ENCODE measurements at places on chromosomes 5 and 9.

- no peak for DNase-seq
Measured at GRCh38 chr9:15192856-15193255, 114.2 kb downstream of the TTC39B start.

DNA sequence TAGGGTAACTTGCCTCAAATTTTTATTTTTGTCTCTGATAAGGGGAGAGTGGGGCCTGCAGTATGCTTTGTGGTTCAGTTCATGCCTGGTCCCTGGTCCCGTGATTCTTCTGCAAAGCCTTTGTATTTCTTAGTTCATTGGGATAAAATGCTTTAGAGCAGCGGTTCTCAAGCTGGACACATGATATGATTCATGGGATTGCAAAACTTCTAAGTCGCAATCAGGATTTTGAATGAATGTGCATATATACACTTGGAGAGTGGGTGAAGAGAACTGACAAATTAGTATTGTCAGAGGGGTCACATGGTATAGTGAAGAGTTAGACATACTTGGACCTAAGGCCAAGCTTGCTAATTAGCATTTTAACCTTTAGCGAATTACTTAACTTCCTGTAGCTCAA lies 265.4 kb upstream of the KLF9 start:
- DNase-seq = no peak

GRCh38 chr5:141870228-141870627 lies 8.0 kb downstream of the PCDH1 start:
- DNase-seq = no peak

DNA sequence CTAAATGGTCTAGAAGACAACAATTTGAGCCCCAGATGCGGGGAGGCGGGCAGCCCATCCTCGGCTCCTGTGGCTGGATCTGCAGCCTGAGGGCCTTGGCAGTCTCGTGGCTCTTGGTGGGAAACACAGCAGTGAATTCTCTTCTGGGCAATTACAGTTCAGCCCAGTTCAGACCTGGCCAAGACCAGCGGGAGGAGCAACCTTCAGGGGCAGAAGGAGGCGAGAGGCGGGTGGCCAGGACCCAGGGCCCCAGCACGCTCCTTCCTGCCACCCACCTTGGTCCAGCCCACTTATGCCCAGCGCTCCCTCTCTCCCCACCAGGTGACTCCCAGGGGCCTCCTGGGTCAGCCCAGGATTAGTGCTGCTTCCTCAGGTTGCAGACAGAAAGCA lies 7.8 kb downstream of the MYMK start:
- no peak for DNase-seq

DNA sequence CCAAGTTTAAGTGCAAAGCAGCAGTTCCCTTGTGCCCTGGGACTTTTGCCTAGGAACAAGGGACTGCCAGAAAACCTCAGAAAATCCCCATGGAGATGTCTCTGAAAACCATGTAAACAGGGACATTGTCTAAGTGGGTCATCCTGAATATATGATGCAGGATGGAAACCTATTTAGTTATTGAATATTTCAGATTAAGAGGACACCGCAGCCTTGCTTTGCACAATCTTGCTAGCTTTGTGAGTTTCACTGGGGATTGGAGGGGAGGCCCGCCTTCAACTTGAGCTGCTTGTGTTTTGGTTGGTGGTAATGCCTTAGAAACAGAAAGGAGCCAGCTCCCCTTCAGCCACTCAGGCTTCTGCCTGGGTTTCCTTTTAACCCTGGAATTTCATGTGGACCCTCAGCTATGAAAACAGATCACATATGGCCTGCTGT lies 112.8 kb downstream of the C9orf152 start:
- DNase-seq = no peak

- DNase-seq = no peak
Measured at GRCh38 chr9:70125621-70126263, 82.1 kb downstream of the MAMDC2 start.

- DNase-seq = no peak
Measured at GRCh38 chr9:106110483-106110882, 416.1 kb downstream of the TMEM38B start.

DNA sequence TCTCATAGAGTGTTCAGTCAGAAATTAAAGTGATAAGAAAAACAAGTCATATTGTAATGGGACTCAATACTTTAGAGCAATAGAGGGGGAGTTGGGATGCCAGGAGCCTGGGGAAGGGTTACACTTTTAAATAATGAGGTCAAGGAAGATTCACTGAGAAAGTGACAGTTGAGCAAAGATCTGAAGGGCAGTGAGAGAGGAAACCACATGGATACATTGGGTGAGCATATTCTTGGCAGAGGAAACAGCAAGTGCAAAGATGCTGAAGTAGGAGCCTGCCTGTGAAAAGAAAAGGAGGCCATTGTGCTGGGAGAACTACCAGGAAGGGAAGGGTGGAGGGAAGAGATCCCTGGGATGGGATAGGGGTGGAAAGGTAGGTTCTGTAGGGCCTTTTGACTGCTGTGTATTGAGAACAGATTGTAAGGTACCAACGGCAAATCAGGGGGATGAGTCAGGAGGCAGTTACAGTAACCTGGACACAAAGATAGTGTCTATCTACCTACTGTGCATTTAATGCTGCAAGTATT lies 79.4 kb downstream of the PAM start:
- no peak for DNase-seq

GRCh38 chr5:177492841-177493240 lies 4.6 kb downstream of the PDLIM7 start:
- no peak for DNase-seq

- DNase-seq = no peak
Measured at GRCh38 chr5:145775411-145775810, 59.7 kb downstream of the PRELID2 start.

DNA sequence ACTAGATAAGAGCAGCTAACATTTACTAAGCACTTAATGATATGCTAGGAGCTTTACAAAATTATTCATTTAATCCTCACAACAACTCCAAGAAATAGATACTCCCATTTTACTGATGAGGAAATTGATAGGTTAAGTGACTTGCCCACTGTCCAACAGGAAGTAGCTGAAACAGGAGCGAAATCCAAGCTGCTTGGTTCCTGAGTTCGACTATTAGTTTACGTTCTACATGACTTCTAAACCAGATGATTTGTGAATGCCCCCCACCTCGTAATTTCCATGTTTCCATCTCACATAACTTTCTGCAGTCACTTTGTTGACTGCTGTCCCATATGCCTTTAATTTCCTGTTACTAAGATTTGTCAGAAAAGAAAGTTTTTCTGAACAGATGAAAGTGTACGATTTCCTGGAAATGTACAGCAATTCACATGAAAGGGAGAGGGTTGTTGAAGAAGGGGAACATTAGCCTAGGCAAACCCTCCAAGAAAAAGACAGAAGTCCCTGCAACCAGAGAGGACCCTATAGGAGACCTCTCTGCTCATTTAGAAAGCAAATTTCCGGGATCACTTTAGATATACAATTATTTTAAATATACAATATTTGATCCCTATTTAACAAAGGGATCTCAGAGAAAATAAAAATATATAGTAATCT lies 279.1 kb upstream of the EFNA5 start:
- DNase-seq = no peak

DNA sequence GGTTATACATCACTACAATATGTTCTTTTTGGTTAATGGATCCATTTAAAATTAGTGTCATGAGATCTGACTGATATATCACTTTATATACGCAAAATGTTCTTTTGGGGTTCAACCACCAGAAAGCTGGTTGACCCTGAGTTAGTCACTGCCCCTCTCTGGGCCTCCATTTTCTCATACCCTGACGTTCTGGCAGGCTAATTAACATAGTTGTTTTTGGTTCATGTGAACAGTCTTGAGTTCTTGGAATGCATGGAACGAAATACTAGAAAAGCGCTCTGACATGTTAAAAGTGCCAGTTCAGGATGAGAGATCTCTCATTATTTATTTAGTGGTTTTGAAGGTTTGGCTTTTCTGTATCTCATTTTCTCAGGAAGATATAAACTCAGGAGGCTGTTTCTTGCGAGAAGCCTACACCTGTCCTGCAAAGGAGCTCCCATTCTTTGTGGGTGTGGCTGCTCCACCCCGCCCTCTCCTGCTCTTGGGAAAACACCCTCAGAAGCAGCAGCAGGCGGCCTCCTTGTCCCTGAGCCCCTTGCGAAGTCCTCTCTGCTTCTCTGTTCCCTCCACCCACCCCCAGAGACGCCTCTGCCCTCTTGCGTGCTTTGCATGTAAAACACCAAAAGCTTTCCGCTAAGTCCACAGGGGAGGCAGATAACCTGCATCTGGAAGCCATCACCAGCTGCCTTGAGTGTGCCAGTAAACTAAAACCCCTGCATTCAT lies 302.4 kb upstream of the PANK3 start:
- no peak for DNase-seq

DNA sequence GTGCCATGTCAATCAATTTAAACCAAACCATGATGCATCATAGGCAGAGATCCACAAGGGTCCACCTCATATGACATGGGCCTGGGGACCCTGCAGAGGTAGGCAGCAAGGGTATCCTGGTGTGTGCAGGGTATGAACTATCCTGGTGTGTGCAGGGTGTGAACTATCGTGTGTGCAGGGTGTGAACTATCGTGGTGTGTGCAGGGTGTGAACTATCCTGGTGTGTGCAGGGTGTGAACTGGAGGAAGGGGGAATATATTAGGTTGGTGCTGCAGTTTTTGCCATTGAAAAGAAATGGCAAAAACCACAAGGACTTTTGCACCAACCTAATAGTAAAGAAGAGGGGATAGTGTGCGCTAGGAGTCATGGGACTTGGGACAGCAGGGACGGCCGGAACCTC lies 50.0 kb downstream of the MFAP3 start:
- DNase-seq = no peak

DNA sequence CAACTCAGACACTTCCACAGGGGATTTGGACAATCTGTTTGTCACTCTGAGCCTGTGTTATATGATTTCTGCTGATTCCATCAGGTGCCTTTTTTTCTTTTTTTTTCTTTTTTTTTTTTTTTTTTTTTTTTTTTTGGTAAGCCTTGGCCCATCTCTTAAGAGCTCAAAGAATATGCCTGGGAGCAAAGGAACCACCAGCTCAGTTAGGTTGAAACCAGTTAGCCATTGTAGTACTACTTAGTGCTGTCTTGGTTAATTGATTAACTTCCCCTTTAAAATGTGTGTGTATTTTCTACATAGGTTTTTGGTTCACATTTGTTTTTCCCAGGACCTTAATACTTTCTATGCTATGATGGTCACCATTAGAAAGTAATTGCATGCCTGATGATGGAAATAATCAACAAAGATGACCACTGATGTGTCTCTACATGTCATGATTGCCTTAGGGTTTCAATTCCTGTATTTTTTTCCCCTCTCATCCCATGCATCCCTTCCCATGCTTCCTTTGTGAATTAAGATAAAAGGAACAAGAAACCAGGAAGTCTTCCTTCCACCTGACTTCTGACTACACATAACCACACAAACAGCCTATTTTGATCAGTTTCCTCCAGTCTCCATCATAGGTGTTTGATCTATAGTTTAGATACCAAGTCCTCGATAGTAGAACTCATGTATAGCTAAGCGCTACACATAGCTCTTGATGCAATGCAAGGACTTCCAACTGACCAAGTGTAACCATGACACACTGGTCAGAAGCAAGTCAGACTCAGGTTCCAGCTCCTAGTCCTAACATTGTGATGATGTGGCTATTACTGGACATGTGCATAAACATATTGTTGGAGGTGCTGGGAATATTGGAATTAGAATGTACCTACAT lies 306.1 kb downstream of the EFNA5 start:
- no peak for DNase-seq

- no peak for DNase-seq
Measured at GRCh38 chr9:16828340-16829281, 41.9 kb downstream of the BNC2 start.

GRCh38 chr9:94600258-94600657 lies 6.6 kb upstream of the FBP2 start:
- no peak for DNase-seq

DNA sequence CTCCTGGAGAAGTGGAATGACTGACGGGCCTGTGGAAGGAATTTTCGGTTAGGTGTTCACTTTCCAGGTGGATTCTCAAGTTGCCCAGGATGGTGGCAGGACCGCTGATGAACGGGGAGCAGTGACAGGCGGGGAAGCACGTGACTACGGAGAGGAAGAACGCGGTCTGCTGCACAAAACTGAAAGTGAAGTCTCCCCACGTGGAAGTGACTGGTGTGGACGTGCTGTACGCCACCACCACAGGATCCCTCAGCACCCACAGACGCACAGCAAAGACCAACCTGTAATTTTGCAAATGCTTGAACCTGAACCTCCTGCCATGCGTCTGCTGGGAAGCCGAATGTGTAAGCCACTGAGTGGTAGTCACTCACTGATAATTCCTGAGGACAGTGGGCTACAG lies 51.4 kb downstream of the RNF130 start:
- no peak for DNase-seq

- peak; percentile 55 for DNase-seq
Measured at GRCh38 chr5:38453506-38453905, 102.9 kb downstream of the LIFR start.

DNA sequence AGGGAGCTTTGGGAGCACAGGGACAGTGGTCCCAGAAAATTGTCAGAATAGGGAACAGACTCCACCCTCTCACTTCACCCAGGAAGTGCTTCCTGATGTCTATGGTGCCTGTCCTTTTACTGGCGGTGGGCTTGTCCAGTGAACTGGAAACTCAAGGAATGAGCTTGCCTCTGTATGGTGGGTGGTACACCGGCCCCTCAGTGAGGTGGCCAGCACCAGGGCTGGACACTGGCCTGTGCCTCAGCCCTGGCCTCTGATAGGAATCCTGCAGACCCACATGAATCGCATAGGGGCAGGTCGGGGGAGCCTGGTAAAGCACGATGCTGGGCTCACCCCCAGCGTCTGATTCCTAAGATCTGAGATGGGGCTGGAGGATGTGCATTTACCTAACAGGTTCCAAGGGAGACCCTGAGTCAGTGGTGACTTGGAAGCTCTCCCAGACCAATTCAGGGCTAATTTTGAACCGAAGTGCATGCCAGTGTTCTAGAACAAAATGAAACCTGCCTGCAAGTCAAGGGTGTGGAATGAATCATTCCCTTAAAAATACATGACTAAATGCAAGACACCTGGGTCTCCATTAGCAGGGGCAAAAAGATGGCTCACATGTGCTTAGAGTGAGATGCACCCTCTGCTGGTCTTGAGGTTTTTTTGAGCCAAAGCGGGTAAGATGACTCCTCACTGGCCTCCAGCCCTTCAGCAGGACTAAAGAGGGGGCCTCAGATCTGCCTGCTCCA lies 178.3 kb downstream of the HSPA4 start:
- DNase-seq = no peak

DNA sequence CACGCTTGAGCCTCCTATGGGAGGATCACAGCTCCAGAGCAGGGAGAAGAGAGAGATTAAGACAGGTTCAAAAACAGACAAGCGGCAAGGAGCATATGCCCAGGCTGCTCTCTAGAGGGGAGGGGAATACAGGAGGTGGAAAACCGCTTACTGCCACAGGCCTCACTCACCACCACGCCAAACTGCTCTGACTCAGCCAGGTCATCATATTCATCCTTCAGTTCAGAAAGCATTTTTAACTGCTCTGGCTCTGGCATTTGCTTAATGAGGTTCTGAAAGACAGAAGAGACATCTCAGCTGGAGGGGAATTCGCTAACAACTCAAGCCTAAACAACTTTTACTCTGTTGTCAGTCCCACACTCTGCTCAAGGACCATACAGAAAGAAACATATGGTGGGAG lies 40.1 kb downstream of the PCDHGC5 start:
- no peak for DNase-seq

GRCh38 chr5:108541836-108542235 lies 159.9 kb upstream of the FBXL17 start:
- DNase-seq = no peak

Measured in effector memory CD8-positive, alpha-beta T cell (primary cell).